ENCODE measurements at places on chromosomes 3 and 15.

GRCh38 chr3:142656575-142656974 is 60.4 kb downstream of the PLS1 start:
- DNase-seq = no peak

DNA sequence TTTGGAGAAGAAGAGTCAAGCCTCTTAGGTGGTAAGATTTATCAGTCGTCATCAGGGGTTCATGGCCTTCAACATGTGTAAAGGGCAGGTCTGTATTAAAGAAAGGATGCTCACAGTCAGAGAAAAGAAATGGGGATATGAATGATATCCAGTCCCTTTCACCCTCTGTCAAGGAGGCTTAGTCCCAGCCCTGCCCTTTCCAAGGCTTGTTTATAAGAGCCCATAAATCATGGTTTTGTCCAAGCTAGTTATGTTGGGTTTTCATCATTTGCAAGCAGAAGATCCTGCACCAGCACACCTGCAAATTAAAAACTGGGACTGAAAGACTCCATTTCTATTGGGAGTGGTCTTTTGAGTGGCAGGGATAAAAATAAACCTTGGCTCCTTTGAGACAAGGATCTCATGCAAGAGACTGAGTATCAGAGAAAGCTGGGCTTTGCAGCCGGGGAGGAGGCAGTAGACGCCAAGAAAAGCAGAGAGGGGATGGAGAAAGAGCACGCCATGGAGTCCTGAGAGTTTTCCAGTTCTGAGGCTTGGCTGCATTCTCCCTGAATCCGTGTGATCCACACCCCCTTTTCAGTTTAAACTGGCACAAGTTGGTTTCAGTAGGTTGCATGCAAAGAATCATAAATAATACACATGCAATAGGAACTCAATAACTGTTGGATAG is 12.6 kb upstream of the PDIA5 start:
- no peak for DNase-seq

DNA sequence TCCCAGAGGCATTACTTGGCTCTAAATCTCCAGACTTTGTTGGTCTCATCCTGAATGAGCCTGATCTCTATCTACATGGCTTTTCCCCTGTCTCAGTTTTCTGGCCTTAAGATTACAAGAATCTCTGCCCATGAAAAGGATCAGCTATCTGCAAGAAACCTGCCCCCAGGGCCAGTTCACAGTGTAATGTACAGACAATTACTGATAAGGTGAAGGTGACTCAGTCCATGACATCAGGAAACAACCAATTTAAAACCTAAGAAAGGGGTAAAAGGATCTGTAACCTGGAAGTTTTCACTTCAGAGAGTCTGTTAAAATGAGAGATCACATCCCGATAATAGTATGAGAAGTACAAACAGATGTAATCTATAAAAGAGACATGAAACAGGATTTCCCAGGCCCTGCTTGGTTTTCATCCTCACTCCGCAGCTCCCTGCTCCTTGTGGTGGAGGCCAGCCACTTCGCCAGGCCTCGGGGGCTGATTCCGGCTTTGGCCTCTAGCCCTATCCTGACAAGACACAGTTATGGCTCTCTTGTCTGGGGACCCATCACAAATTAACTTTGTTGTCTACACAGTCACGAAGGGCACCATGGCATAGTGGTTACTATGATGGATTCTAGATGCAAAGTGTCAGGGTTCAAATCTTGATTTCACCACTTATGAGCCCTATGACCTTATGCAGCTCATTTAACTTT is 136.9 kb downstream of the THSD4 start:
- no peak for DNase-seq

GRCh38 chr15:72147418-72147817 is 29.2 kb downstream of the SENP8 start:
- no peak for DNase-seq

- no peak for DNase-seq
Observed at GRCh38 chr3:187718802-187719201, 16.4 kb upstream of the RTP2 start.

DNA sequence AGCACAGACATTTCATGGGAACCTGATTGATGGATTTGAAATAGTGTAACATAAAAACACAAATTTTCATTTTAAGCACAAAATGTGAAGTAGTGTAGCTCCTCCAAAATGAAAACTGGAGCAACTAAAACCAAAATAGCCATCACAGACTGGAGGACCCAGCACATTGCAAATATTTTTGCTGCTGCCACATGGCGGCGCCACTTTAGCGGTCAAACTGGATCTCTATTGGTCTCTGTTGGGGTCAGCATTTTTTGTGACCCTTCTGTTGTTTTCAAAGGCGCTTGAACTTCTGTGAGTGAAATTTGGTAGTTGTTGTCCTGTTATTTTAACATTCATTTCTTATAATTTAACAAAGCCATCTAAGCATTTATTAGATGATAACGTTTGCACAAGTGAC is 259.9 kb downstream of the IL20RB start:
- no peak for DNase-seq

DNA sequence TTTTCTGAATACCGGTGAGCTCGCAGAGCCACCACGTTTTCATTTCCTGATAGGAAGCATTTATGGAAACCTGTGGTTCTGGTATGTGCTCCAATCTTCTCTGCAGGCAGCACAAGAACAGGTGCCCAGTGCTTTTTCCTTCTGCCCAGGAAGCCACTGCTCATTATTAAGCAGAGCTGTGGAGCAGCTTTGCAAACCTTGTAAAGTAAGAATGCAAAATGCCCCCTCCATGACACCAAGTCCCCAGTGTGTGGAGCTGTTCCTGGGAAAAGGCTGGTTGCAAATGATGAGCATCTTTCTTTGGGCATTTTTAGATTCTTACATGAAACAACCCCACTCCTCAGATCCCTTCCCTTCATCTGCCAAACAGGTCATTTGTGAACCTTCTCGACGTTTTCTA is 65.7 kb upstream of the MRPL3 start:
- no peak for DNase-seq

GRCh38 chr3:8975081-8976020 is 12.1 kb upstream of the RAD18 start:
- DNase-seq = no peak

- DNase-seq = no peak
Observed at GRCh38 chr3:13385373-13385965, 34.7 kb downstream of the NUP210 start.

- no peak for DNase-seq
Observed at GRCh38 chr15:92288755-92289154, 104.9 kb upstream of the ST8SIA2 start.

DNA sequence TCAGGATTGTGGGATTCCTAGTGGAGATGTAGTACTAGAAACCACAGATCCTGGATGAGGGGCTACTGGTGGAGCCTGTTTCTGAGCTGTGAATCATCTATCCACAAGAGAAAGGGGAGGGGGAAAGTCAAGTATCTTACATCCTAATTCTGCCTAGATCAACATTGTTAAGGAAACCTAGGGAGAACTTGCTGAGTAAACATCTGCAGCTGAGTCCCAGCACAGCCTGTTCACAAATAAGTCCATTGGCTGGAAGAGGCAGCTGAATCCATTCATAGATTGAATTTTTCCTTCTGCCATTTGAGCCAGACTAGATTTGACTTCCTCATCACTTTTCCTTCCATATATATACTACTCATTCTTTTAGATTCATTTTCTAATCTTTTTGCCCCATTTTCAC is 460.5 kb downstream of the TUSC7 start:
- no peak for DNase-seq

DNA sequence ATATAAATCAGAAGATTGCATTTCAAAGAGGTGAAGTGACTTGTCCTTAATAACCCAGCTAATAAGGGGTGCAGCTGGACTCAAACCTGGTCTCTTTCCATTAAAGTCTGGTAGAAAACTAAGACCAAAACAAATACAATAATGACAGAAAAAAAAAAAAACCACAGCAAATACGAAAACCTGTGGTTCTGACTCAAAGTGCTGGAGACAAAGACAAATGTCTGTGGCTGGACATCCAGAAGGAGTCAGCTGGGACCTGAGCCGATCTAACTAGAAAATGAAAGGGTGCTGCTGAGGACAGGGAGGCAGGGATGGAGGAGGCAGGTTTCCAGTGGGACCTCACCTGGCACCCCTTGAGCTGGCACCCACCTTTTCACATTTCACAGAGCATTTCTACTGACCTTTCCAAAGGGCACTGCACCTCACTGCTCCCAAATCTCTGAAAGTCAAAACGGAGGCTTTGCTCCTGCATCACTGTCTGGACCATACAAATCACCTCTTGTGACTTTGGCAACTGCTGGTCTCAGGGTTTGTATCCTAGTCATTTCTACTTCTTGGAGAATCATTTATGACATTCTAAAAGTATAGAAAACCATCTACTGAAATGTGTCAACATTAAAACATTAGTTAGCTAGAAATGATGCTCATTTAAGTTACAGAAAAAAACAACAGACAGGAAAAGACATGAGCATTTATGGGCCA is 61.7 kb downstream of the CCNL1 start:
- DNase-seq = no peak

DNA sequence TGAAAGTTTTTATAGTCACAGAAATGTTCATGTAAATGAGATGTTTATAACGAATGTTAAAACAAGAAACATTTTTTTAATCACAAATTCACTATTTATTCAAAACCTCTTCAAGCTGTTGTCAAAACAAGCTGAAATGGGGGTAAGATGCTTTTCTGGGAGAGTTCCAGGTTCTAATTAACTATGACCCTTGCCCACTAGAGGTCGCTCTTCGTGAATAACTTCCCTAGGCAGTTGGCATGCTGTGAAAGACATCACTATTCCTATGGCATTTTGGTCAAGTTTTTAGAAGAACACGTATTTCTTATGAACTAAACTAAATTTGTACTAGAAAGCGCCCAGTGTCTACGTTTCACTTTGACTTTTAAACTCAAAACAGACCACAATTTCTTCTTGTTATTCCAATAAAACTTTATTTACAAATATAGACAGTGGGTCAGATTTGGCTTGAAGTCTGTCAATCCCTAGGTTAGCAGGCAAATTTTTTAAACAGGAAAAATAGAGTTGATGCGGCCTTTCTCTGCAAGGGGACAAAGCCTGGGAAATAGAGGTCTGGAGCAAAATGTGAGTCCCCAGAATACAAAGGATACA is 62.8 kb upstream of the CMTM8 start:
- peak; percentile 60 for DNase-seq

DNA sequence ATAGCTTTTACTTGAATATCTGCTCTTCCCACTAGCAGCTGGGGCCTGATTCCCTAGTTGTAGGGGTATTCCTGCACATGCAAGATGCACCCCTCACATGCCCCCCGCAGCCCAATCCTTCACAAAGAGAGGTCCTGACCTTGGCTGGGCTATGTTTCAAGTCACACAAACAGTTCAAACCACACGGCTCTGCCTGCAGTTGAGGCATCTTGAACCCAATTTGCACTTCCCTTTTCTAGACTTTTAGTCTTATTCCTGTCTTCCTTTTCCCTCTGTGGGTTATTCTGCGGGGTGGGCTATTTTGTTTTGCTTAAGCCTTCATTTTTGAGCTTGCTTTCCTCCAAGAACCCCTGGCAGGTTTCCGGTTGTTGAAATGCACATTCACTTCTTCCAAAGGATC is 13.3 kb upstream of the CCR1 start:
- DNase-seq = no peak

- DNase-seq = no peak
Observed at GRCh38 chr15:69557020-69557706, 104.5 kb downstream of the RPLP1 start.

DNA sequence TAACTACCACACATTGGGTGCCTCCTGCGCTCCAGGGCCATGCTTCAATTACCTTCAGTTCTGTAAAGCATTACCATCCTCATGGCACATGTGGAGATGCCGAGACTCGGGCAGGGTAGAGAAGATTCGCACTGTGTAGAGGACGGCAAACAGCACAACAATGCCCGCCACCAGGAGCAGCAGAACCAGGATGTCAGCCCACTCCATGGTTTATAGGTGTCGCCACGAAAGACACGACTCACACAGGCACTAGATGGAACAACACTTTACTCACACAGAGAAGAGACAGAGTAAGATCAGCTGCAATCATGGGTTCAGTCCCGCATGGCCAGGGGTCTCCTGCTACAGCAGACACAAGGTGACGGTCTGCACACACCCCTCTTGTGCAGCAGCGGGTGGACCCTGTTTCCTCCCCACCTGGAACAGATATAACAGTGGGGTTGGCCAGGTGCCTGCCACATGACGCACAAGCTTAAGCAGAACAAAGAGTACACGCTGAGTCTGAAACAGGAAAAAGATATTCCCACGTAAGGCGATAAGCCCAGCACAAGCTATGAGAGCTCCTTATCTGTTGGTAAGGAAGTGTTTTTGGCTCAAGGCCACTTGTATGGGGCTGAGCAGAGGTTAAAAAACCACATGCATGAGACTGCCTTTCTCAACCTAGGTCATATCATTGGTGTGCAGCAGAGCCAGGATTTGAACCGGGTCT is 2.5 kb upstream of the TBC1D21 start:
- DNase-seq = no peak
